CD4-positive, alpha-beta T cell treated with Interleukin-1 beta for 1 hour (primary cell): ENCODE measurements at places on chromosomes 7 and 10.

DNA sequence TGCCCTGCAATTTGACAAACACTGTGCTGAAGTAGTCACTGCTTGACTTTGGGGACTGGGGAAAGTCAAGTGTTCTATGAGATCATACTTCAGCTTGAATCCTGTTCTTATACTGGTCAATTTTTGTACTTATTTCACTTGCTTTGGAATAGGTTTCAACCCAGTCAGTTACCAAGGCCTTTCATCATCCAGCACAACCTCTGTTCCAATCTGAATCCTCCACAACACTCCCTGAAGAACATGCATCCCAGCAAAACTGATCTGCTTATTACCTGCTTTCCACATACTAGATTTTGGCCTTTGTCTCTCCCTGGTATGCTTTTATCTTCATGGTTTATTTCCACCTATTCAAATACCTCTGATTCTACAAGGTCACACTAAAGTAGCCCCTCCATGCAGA is 29.5 kb downstream of the DPY19L1 start:
- no peak for DNase-seq

- DNase-seq, result no peak
These were observed 17.9 kb downstream of the PLPP4 start for GRCh38 chr10:120474956-120475355.

GRCh38 chr7:152196391-152196790 is 170.9 kb downstream of the GALNT11 start:
- no peak for DNase-seq

DNA sequence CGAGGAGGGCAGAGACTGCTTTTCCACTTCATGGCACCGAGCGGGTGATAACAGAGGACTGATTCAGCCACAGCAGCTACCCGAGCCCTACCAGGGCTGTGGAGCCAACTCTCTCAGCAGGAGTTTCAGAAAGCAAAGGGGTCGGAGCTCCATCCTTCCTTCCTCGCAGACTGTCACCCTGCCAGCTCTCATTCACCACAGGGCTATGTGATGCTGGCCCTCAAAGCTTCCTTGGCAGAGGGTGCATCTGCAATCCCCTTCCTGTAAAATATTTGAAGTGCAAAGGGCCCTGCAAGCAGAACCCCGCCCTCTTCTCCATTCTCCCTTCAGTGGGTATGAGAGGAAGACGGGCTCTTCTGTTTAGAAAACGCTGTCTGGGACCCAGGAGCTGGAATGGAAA is 105.3 kb upstream of the LYZL2 start:
- DNase-seq, result no peak

DNA sequence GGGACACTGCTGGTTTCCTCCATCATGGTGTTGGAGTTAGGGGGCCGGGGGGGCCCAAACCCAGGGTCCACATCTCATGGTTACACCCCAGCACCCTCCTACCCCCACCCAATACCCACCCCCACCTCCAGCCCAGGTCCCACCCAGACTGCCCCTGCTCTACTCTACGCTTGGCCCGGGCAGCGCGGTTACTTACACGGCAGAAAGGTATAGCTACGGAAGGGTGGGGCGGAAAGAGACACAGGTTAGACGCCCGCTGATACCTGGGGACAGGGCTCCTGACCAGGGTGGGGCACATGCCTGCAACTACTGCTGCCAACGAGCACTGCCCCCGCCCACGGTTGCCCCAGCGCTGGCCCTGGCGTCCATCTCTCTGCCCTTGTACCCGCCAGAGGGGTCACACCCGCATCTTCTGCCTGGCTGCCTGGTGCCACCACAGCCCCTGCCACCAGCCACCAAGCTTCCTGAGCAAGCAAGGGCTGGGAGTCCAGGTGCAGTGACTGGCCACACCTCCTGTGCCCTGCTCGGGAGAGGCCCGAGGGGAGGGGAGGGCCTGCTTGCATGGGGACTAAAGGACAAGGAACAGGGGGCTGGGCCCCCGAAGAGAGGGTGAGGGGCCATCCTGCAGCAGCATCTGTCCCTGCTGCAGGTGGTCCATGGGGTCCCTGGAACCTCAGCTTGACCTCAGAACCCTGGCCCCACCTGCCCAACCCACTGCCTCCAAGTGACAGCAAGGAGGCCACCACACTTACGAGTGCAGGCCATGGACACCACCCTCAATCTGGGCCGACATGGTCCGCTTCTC is 16.1 kb downstream of the IMPDH1 start:
- DNase-seq, result no peak

GRCh38 chr10:93434991-93435491 is 47.1 kb downstream of the MYOF start:
- DNase-seq, result no peak

DNA sequence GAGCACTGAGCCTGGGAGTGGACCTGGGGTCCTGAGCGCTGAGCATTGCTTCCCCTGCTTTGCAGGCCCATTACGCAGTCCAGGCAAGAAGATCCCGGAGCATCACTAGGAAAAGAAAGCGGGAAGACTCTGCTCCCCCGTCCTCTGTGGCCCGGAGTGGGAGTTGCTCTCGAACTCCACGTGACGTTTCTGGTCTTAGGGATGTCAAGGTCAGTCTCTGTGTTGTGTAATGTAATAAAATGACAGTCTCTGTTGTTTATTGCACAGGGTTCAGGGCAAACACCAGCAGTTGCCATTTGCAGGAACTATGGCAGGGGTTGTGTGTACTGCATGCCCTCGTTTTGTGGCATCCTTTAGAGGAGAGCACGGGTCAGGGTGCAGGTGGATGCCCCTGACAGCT is 10.0 kb downstream of the IDI2 start:
- DNase-seq, result no peak

GRCh38 chr10:100174699-100175677 is 10.8 kb downstream of the ERLIN1 start:
- DNase-seq, result no peak

GRCh38 chr7:111982133-111982532 is 224.1 kb downstream of the DOCK4 start:
- DNase-seq, result no peak

DNA sequence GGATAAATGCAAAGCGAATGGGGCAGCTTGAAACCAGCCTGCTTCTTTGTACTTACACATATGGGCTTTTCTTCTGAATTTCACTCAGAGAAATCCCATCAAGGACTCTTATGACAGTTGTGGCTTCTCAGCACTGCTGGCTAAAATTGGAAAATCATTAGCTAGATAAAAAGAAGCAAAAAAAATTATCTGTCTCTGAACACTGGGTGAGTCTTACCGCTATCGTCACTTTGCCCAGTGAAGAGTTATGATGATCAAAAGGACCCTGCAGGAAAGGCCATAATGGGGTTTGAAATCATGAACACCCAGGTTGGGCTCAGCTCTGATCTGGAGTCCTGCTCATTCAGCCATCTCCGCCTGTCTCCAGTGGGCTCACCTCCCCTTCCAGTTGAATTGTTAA is 34.3 kb downstream of the AOAH start:
- no peak for DNase-seq

GRCh38 chr7:122944682-122945303 is 50.7 kb downstream of the TAS2R16 start:
- no peak for DNase-seq

DNA sequence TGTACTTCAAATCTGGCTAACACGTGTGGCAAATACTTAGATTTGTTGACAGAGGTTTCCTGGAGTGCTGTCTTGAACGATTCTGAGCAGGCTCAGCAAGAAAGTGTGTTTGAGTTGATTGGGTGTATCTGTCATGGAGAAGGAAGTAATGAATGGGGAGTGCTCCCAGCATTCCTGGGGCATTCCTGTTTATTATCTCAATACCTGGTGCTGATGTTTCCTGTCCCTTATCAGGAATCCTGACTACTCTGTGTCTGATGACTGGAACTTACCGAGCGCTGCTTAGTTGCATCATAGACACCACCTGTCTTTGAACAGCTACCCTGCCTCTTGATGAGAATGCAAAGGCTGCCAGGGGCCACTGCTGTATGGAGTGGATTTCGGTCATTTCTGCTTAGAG is 41.0 kb upstream of the TMEM248 start:
- DNase-seq, result no peak

DNA sequence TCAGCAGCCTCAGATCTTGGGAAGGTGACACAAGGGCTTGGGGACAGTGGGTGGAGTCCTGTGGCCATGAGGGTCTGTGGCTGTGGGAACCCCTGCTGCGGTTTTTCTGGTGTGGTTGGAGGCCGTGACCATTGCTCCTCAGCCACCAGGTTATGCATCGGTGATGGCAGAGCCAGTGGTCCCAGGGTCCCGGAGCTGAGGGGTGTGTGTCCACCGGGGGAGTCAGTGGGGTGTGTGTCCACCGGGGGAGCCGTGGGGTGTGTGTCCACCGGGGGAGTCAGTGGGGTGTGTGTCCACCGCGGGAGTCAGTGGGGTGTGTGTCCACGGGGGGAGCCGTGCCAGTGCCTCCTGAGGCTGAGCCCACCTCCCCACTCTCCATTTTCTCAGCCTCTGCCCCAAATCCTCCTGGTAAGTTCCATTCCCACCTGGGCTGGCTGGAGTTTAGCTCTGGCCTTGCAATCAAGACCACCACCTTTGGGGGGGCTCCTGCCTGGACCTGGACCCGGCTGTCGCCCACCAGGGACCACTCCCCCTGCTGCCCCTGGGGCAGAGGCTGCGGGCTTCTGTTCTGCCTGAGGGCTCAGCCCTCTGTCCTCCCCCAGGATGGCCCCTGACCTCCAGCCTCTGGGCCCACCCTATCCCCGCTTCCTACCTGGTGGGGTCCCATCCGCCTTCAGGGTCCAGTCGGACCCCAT is 143.5 kb downstream of the ELFN1 start:
- no peak for DNase-seq

GRCh38 chr10:108721874-108722273 is 1201.4 kb downstream of the XPNPEP1 start:
- no peak for DNase-seq
